ENCODE measurements at places on chromosomes 4 and X.

GRCh38 chrX:149948016-149948415 is 9.7 kb upstream of the EOLA2 start:
- no peak for DNase-seq

- DNase-seq = no peak
These were observed 218.7 kb downstream of the BMPR1B start for GRCh38 chr4:94976371-94977011.

DNA sequence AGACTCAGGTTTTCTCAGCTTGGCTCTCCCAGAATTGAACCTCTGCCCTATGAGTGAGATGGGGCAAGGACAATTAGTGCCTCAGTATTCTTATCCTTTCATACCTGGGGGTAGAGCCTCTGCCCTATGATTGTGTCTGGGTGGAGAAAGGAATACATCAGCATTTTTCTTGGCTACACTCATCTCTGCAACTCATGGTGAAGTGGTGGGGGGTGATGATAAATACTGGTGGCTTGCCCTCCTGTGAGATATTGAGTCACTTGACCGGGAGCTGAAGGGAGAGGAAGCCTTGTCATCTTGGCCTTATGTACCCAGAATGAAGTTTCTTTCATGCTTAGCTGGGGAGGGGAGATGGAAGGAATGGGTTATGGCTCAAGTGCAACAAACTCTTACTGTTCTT is 71.3 kb upstream of the ENOX2 start:
- DNase-seq = no peak

- DNase-seq = no peak
These were observed 516.6 kb downstream of the PCDH18 start for GRCh38 chr4:137015426-137016409.

DNA sequence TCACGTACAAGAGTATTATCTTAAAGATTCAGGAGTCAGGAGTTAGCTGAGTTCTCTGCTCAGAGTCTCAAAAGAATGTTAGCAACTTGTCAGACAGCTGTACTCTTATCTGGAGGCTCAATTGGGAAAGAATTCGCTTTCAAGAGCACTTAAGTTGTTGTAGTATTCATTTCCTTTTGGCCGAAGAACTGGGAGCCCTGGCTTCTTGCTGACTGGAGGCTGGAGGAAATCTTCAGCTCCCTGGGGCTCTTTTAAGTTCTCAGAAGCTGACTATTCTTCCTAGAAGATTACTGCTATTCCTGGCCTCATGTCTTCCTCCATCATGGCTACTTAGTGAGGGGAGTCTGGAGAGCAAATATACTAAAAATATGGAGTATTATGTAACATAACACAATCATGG is 587.2 kb downstream of the EPHA5 start:
- no peak for DNase-seq

GRCh38 chr4:35052546-35052945 is 1191.8 kb downstream of the ARAP2 start:
- no peak for DNase-seq

Data from stimulated activated CD8-positive, alpha-beta memory T cell treated with anti-CD3 and anti-CD28 coated beads, Interleukin-4, amount 100 ng/mL, for 48 hours (primary cell).